ENCODE measurements at places on chromosomes 2 and 18.
A peak's percentile ranks its signal among the peaks of the same experiment; 100 is the strongest.

DNA sequence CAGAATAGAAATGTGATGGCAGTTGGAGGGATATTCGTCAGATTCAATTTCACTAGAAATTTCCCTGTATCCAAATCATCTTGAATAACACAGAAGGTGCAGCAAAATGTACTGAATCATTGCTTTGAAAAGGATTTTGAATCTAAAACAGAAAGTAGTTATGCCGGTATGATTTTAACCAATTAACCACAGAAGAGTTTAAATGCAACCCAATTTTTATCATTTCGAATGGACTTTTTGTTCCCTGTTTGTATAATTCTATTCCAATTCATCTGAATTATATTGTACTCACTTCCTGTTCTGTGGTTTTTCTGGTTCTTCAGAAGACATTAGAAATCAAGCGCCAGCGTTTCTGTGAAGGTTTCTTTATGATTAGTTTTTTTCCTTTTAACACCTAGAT, 190.4 kb downstream of the MYO3B start:
- no peak for DNase-seq

- no peak for DNase-seq
Measured at GRCh38 chr18:62245699-62246098, 58.6 kb downstream of the RELCH start.

DNA sequence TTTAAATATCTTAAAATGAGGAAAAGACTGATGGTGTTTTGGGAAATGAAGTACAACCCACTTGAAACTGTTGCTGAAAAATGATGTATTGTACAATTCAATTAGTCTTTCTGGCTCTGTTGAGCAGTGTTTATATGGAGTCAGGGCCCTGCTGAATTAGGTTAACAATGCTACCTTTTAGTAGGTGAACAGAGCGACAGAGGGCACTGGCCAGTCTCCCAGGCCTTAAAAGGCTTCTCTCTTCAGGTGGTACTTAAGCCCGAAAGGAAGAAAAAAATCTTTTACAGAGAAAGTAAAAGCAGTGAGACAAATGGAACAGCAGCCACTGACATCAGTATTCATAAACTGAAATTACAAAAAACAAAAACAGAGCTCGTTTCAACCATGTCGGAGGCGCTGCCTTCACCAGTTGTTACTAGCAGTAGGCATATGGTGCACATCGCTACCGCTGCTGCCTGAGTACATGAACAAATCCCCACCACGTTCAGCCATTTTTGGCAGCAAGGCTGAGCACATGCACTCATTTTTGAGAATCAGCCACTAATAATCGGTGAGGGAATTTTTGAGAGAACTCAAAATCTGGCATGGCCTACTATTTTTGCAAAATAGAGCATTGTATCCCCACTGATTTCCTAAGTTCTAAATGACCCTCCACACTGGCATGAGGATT, 91.8 kb downstream of the PLEKHM3 start:
- no peak for DNase-seq

DNA sequence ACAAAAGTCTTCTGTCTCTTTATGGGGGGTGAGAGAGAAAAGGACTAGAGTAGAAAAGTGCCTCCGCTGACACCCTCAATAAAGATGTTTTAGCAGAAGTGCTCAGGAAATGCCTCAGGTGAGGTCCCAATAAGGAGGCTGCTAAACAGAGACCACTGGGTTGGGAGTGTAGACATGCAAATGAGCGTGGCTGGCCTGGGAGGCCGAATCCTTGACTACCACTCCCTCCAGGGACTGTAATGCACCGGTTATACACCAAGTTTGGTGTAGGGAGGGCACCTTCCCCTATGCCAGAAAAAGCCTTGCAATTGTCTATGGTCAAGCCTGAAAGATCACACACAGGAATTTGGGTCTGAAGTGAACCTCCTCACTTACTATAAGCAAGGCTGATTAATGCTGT, 1.8 kb downstream of the TMX3 start:
- DNase-seq, result no peak

DNA sequence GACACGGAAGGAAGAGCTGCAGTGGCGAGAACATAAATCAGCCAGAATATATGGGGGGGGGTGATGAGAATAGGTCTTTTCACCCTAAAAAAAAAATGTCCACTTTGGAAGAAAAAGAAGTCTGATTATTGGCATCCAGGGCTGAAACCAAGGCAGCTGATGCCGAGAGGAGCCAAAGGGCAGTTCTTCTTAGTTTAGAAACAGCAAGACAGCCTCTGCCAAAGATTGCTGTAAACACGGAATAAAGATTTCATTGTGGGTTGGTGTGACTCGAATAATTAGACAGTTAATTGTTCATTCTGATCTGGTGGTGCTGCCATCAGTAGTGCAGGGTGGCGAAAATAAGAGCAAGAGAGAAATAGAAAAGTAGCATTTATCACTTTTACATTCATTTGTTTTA, 3.5 kb downstream of the CDH20 start:
- no peak for DNase-seq

- no peak for DNase-seq
Measured at GRCh38 chr2:56108806-56109205, 75.0 kb upstream of the CCDC85A start.

- peak; percentile 56 for DNase-seq
Measured at GRCh38 chr18:51668101-51668500, 470.6 kb upstream of the MEX3C start.

- DNase-seq, result no peak
Measured at GRCh38 chr2:8421658-8422449, 260.0 kb upstream of the ID2 start.
